ENCODE measurements at places on chromosomes 7 and 10. TPM values are rescaled to one million over a fixed set of nuclear protein-coding genes. Genes with fewer than 3 reads are reported as not detected.

DNA sequence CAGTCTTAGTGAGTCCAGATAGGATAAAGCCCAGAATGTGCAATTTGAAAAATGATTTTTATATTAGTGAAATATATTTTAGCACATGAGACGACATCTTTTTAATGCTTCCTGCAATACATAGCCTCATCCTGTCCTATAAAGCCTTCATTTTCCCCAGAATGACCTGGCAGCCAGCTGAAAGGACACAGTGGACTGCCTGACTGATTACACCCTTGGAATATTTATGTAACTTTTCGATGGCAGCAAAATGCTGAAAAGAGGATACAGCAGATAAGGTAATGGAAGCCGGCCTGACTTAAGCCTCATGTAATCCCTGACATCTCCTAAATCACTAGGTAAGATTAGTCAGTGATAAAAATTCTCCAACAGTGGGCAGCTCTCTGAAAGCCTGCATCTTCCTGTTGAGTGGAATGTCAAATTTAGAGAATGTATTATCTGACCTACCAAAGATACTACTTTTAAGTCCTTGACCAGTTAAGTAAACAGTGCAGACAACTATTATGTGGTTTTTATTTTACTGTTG is 210.7 kb upstream of the STEAP1 start:
- no peak for DNase-seq

- no peak for DNase-seq
Measured at GRCh38 chr7:37332243-37333016, 116.2 kb downstream of the ELMO1 start.

- no peak for DNase-seq
Measured at GRCh38 chr7:152596824-152597223, 79.1 kb downstream of the XRCC2 start.

DNA sequence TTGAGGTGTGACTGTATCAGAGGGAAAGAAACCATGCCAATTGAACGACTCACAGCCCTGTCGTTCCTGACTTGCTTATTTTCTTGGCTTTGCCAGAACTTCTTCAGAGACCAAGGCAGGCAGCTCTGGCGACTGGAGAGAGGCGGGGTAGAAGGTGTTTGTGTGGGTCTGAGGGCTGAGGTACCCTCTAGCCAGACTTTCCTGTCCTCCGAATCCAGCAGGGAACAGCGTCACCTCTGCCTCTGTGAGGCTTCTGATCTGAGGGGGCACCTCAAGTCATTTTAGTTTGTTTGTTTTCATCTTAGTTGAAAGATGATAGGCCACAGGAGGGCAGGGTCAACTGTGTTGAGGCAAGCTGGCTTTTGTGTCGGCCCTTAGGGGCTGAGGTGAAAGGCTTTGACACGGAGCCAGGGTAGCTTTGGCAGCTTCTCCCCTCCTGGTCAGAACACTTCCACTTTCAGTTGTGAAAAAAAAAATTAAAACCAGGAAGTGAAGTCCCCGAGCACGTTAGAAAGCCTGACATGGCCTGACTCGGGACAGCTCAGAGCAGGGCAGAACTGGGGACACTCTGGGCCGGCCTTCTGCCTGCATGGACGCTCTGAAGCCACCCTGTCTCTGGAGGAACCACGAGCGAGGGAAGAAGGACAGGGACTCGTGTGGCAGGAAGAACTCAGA is 1.9 kb downstream of the ACSL5 start:
- peak; percentile 34 for DNase-seq

- no peak for DNase-seq
Measured at GRCh38 chr10:76329891-76330575, 898.6 kb downstream of the LRMDA start.

GRCh38 chr10:17041626-17042520 is 87.7 kb downstream of the CUBN start:
- DNase-seq, result no peak

DNA sequence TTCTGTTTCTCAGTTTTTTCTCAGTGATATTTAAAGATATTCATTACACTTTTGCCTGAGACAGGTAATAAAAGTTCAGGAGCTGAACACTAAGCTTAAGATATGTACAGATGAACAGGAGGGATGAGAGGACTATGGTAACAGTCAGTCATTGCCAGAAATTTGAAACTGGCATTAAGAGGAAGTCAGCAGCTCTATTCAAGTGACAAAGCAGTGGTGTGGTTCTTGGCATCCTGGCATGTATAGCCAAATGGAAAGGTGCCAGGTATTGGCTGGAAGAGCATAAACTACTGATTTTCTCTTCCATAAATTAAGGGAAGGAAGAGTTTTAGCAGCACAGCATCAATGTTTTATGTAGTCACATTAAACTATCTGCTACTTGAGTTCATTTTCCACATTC is 22.7 kb downstream of the HOXA1 start:
- DNase-seq, result no peak

- DNase-seq, result no peak
Measured at GRCh38 chr10:58795560-58795959, 282.9 kb downstream of the BICC1 start.

- no peak for DNase-seq
Measured at GRCh38 chr10:2982146-2982545, 85.2 kb upstream of the PFKP start.

DNA sequence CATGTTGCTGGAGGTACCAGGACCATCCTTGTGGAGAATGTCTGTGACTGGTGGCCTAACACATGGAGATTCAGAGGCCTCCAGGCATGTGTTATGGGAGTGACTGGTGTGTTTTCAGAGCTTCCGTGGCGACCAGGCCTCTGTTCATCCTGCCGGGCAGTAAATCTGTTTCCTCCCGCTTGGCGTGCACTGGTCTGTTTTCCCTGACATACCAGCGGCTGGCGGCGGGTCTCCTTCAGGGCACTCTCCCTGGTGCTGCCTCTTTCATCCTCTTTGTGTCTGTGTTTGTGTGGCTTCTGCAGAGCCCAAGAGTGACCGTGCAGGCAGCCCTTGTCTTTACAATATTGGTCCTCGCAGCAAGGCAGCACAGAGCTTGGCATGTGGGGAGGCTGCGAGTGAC is 385.1 kb upstream of the MKI67 start:
- no peak for DNase-seq

- no peak for DNase-seq
Measured at GRCh38 chr10:131290781-131291180, 20.7 kb downstream of the TCERG1L start.

GRCh38 chr7:12552876-12553275 is 17.6 kb upstream of the SCIN start:
- DNase-seq, result no peak

- no peak for DNase-seq
Measured at GRCh38 chr7:139797607-139798006, 19.8 kb upstream of the HIPK2 start.

GRCh38 chr7:20329389-20330238 is 1.1 kb upstream of the ITGB8 start:
- DNase-seq, result no peak

DNA sequence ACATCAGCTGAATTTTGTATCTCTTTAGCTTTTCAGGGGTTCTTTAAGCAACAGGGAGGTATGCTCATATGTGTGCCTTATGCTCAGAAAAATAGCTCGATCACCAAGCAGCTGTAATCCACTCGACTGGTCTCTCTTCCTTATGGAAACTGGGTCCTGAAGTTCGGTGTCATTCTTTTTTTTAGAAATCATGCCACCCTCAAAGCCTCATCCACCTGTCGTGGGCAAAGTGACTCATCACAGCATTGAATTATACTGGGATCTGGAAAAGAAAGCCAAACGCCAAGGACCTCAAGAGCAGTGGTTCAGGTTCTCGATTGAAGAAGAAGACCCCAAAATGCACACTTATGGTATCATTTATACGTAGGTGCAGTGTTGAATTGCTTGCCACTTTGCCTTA is 83.6 kb downstream of the FANK1 start:
- DNase-seq, result no peak

Gene FRMD4A
- 5.9 TPM for total RNA-seq

Gene HIBADH
- total RNA-seq, result 47.2 TPM

Gene EPO
- total RNA-seq, result not detected

Gene ZNF467
- total RNA-seq, result 1.8 TPM
